ENCODE measurements at places on chromosomes 12 and 14.

DNA sequence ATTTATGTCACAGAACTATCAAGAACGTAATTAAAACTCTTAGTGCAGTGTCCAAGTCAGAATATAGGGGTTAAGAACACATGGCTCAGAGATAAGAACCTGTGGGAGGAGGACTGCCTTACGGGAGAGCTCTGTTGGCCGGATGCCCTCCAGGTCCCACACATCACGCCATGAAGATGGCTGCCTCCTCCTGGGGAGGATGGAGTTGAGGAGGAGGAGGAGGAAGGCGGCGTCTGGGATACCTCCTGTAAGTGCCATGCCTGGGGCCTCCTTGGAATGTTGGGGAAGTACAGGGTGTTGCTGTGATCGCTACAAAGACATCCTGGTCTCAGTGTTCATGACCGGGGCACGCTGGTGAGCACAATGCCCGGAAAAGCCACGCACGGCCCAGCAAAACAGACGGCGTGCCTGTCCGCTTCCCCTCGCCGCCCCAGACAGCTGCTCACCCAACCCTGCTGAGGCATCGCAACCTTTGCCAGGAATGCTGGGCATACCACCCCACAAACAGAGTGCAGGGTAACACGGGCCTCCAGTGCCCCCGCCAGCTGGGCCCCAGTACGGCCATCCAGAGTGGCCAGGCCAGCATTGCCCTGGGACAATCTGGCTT lies 28.7 kb upstream of the CD9 start:
- H3K36me3 ChIP-seq, result peaks cover 3% of the 10 kb centered on the region
- H3K4me3 ChIP-seq, result no peak overlapping the region
- H3K4me1 ChIP-seq, result peaks cover 11% of the 10 kb centered on the region
- DNase-seq, result no peak
- H3K27me3 ChIP-seq, result peaks cover 32% of the 10 kb centered on the region
- H3K27ac ChIP-seq, result no peak overlapping the region

DNA sequence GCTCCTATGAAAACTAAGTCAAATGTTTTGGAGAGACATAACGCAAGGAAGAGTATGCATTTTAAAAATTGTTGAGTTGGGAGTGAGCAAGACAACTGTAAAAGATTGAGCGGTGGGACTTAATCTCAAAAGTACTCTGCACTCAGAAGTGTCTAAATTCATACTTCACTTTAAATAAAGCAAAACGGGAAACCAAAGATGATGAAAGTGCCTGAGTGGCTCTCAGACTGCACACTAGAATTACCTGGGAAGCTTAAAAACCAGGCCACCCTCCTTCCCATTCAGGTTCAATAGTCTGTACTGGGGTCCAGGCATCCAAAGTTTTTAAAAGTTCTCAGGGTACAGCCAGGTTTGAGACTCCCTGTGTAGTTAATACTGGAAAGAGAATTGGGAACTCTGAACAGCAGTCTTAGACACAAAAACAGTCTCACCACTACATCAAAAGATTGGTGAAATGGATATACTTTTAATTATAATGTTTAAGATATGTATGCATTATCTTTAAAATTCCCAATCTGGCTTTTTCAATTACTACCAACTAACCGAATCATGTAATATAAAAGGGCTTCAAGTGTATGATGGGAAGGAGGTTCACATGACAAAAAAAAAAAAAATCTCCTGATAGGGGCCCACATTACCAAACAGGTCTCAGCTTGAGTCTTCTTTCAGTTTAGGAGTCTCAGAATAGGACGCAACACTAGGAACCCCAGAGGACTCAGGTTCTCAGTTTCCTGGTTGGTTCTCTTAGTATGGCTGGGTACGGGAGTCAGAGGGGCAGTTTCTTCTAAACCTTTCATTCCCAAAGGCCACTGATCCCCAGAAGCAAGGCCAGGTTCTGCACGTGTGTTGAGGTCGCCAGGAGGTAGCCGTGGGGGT lies 1.0 kb downstream of the HOMEZ start:
- H3K36me3 ChIP-seq, result peaks cover 12% of the 10 kb centered on the region
- DNase-seq, result no peak
- H3K27me3 ChIP-seq, result no peaks in the 10 kb centered on the region
- peaks cover 16% of the 10 kb centered on the region for H3K4me1 ChIP-seq
- peak overlapping the region; percentile 91 for H3K27ac ChIP-seq

DNA sequence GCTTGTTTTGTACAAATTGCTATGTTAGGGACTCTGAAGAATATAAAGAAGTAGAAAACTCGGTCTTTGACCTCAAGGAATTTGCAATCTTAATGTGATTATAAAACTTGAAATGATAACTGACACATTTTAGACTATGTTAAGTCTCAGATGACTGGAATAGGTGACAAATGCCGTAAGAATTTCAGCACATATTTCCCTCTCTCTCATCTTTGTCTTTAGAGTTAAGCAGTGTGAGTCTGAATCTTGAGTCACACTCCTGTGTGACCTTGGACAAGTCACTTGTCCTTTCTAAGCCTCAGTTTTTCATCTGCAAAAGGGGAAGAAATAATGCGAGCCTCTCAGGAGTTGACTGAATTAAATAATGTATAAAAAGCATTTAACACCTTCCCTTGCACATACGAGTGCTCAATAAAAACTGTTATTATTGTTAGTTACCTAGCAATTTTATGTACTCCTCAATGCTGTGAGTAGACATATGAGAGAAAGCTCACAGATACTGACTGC lies 103.7 kb downstream of the DYRK2 start:
- H3K27me3 ChIP-seq, result peaks cover 6% of the 10 kb centered on the region
- H3K36me3 ChIP-seq, result no peaks in the 10 kb centered on the region
- no peak overlapping the region for H3K27ac ChIP-seq
- no peaks in the 10 kb centered on the region for H3K4me1 ChIP-seq
- H3K4me3 ChIP-seq, result no peak overlapping the region

DNA sequence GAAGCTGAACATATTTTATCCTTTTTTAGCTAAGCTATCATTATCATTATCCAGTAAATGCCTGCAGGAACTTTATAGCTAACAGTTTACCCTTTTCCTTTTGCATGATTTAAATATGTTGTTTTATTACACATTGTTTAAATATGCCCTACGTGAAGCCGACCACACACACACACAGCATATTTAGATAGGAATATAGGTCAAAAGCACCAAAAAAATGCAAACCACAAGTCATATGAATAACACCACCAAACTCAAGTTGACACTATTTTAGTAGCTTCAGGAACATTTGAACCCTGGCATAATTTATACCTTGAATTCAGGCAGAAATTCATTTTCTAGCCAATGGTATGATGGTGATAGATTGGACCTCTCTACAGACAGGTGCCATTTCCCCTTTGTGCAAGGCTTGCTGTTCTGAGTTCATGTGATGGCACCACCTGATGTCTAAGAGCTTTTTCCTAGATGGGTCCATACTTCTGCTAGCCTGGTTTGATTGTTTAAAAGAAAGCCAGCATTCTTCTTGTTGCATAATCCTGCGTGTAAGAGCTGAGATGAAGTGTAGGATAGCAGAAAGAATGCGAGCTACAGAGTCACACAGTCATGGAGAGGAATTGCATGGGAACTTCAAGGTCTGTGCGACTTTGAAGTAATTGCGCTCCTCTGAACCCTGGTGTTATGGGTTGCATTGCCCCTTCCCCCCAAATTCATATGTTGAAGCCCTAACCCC lies 454.8 kb upstream of the SOX5 start:
- no peaks in the 10 kb centered on the region for H3K27me3 ChIP-seq
- no peak overlapping the region for H3K4me3 ChIP-seq
- DNase-seq, result no peak
- peaks cover 5% of the 10 kb centered on the region for H3K36me3 ChIP-seq
- no peaks in the 10 kb centered on the region for H3K4me1 ChIP-seq
- no peak overlapping the region for H3K27ac ChIP-seq

- no peak overlapping the region for H3K4me3 ChIP-seq
- H3K27ac ChIP-seq, result no peak overlapping the region
- no peaks in the 10 kb centered on the region for H3K4me1 ChIP-seq
- peaks cover 10% of the 10 kb centered on the region for H3K27me3 ChIP-seq
- peaks cover 3% of the 10 kb centered on the region for H3K36me3 ChIP-seq
These were observed 15.3 kb downstream of the SPIC start for GRCh38 chr12:101490286-101490920.

DNA sequence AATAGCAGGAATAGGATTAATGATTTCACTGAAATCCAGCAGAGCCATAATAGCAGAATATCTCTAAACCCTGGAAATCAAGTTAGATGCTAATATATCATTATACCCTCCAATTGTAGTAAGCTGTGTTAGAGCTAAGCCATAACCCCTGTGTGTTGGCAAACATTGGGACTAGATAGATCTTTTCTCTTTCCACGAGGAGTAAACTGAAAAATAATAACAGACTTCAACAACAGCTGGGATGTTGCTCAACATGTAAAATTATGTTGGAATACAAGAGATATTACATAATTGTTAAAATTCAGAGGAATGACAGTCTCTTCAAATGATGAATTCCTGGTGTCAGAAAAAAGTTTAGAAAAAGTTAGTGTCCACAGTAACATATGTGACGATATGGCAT lies 383.8 kb downstream of the SNAPC1 start:
- DNase-seq, result no peak
- no peaks in the 10 kb centered on the region for H3K36me3 ChIP-seq
- H3K27ac ChIP-seq, result no peak overlapping the region
- H3K4me3 ChIP-seq, result no peak overlapping the region
- H3K27me3 ChIP-seq, result peaks cover 16% of the 10 kb centered on the region

DNA sequence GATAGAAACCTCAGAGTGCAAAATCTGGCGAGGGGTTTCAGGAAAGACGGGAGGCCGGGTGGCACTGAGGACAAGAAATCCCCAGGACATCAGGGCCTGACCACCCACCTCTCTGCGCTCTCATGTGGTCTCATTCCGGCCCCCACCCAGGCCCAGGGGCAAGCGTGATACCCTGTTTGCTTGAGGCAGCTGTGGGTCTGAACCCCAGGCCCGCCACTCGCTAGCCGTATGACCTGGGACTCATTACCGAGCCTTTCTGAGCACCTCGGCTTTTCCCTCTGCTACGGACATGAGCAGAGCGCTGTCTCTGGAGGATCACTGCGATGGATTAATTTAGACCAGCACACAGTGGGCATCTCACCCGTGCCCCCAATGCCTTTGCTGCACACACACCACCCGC lies 25.5 kb upstream of the BCDIN3D start:
- H3K4me3 ChIP-seq, result no peak overlapping the region
- peaks cover 3% of the 10 kb centered on the region for H3K4me1 ChIP-seq
- no peak for DNase-seq
- peaks cover 19% of the 10 kb centered on the region for H3K27me3 ChIP-seq
- no peaks in the 10 kb centered on the region for H3K36me3 ChIP-seq
- no peak overlapping the region for H3K27ac ChIP-seq

- peaks cover 9% of the 10 kb centered on the region for H3K4me1 ChIP-seq
- no peak overlapping the region for H3K4me3 ChIP-seq
- DNase-seq, result no peak
- H3K36me3 ChIP-seq, result peaks cover 3% of the 10 kb centered on the region
These were observed 23.0 kb downstream of the GLRX5 start for GRCh38 chr14:95557832-95558231.

DNA sequence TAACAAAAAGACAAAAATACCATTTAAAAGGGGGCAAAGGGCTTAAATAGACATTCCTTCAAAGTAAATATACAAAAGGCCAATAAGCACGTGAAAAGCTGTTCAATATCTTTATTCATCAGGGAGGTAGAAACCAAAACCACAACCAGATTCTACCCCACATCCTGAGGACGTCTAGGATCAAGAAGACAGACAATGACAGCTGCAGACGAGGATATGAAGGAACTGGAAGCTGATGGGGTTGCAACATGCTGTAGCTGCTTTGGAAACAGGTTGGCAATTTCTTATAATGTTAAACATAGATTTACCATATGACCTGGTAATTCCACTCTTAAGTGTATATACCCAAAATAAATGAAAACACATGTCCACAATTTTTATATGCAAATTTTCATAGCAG lies 85.1 kb upstream of the C14orf180 start:
- H3K27ac ChIP-seq, result no peak overlapping the region
- peaks cover 2% of the 10 kb centered on the region for H3K36me3 ChIP-seq
- H3K27me3 ChIP-seq, result peaks cover 37% of the 10 kb centered on the region
- no peaks in the 10 kb centered on the region for H3K4me1 ChIP-seq
- no peak for DNase-seq
- H3K4me3 ChIP-seq, result no peak overlapping the region

DNA sequence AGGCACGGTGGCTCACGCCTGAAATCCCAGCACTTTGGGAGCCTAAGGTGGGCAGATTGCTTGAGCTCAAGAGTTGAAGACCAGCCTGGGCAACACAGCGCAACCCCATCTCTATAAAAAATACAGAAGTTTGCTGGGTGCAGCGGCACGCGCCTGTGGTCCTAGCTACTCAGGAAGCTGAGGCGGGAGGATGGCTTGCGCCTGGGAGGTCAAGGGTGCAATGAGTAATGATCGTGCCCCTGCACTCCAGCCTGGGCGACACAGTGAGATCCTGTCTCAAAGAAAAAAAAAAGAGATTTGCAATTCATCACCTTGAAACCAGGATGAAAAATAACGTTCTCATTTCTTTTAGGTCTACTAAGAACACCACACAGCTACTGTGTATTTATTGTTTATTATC lies 4.0 kb downstream of the STX2 start:
- H3K36me3 ChIP-seq, result peaks cover 13% of the 10 kb centered on the region
- H3K4me3 ChIP-seq, result no peak overlapping the region
- H3K27me3 ChIP-seq, result no peaks in the 10 kb centered on the region
- no peak overlapping the region for H3K27ac ChIP-seq
- no peak for DNase-seq

GRCh38 chr14:68663385-68664076 lies 129.3 kb downstream of the ZFP36L1 start:
- peak overlapping the region; percentile 80 for H3K4me3 ChIP-seq
- H3K27ac ChIP-seq, result peak overlapping the region; percentile 94
- DNase-seq, result peak; percentile 14
- H3K4me1 ChIP-seq, result peaks cover 42% of the 10 kb centered on the region

GRCh38 chr14:46325157-46325556 lies 326.4 kb downstream of the RPL10L start:
- H3K27me3 ChIP-seq, result no peaks in the 10 kb centered on the region
- DNase-seq, result no peak
- no peak overlapping the region for H3K27ac ChIP-seq
- no peaks in the 10 kb centered on the region for H3K36me3 ChIP-seq

DNA sequence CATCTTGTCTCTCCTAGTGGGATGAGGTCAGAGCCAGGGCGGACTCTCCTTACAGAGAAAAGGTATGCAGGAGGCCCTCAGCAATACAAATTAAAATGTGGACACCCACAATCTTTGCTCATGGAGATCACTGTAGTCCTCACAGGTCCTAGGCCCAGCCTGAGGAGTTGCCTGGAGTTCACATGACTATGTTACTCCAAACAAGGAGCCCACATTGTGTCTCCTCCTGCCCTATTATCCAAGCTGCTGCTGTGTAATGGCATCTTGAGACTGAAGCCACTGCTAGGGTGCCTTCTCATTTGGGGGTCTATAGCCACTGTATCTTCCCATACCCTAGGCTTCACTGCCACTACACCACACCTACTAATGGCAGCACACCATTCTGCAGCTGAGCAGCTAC lies 11.0 kb downstream of the OR4K1 start:
- H3K27me3 ChIP-seq, result no peaks in the 10 kb centered on the region
- H3K4me1 ChIP-seq, result no peaks in the 10 kb centered on the region
- no peak for DNase-seq
- H3K36me3 ChIP-seq, result no peaks in the 10 kb centered on the region
- H3K27ac ChIP-seq, result no peak overlapping the region

- peak overlapping the region; percentile 72 for H3K4me3 ChIP-seq
- H3K27ac ChIP-seq, result no peak overlapping the region
- H3K27me3 ChIP-seq, result peaks cover 37% of the 10 kb centered on the region
- H3K36me3 ChIP-seq, result no peaks in the 10 kb centered on the region
- no peak for DNase-seq
- peaks cover 8% of the 10 kb centered on the region for H3K4me1 ChIP-seq
These were observed 83.8 kb upstream of the HMGA2 start for GRCh38 chr12:65740506-65740872.
